ENCODE measurements at places on chromosomes 7 and 10.

GRCh38 chr10:133236401-133237240, 1.0 kb upstream of the VENTX start:
- DNase-seq, result no peak

- no peak for DNase-seq
These were observed 94.3 kb upstream of the SORCS3 start for GRCh38 chr10:104546756-104547155.

- no peak for DNase-seq
These were observed 121.3 kb downstream of the BMPER start for GRCh38 chr7:34026481-34027190.

DNA sequence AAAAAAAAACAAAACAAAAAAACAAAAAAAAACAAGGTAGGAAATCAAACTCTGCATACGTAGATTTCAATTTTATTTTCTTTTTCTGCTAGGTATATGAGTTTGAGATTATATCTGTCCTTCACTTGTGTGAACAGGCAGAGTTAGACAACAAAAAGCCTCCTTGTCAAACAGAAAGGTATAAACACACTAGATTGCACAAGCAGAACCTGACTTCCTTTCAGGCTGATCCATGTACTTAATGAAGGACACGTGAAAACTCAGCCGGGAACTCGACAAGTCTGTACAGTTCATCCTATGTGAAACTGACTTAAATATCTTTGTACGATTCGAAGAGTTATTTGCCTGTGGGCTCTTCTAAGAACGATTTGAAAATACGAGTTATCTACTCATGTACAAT, 254.1 kb downstream of the ARL4A start:
- no peak for DNase-seq

- no peak for DNase-seq
These were observed 162.6 kb downstream of the UBE2H start for GRCh38 chr7:129790136-129790535.

- no peak for DNase-seq
These were observed 98.0 kb downstream of the RALA start for GRCh38 chr7:39721345-39721744.

DNA sequence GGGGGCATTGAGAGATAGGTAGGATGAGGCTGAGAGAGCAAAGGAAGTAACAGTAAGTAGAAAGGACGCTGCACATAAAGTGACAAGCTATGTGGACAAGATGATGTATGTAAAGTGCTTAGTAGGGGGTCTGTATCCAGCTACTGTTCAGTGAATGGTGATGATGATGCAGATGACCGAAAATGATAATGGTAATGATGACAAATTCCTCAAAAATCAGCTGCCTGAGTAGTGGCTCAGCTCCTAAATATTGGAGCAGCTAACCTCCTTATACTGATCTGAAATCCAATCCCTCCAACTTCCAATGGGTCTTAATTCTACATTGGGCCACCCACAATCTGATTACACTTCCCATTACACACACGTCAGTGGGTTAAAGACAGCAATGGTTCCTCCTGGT, 27.1 kb upstream of the KCNMA1 start:
- DNase-seq, result no peak

DNA sequence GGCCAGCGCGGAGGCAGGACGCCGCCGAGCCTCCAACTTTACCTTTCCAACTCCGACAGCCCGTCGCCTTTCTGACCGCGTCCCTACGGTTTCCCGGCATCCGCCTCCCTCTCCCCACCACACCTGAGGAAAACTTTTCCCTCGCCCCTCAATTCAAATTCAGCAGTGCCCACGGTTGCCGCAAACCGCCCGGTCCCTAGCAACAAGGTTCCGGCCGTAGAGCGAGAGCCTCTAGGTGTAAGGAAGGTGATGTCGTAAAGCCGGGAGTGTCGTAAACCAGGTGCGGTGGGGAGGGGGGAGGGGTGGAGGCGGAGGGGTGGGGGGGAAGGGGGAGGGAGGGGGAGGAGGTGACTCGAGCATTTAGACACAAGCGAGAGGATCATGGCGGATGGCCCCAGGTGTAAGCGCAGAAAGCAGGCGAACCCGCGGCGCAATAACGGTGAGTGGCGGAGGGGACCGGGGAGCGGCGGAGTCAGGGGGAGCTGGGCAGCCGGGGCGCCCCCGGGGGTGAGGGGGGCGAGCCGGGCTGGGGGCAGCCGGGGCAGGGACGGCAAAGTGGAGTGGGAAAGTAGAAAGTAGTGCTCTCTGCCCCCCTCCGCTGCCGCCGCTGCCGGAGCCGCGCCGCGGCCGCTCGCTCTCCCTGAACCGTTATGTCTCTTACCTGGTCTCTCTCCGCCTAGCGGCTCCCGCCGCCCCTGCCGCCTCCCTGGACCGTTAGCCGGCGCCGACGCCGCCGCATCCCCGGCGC, at the start of gene ZEB1:
ZEB1 (plus strand) TSS at position 363 of the 748 bp plus-strand sequence; CDS start at position 382, 19 bp downstream.
- DNase-seq, result peak; percentile 51

DNA sequence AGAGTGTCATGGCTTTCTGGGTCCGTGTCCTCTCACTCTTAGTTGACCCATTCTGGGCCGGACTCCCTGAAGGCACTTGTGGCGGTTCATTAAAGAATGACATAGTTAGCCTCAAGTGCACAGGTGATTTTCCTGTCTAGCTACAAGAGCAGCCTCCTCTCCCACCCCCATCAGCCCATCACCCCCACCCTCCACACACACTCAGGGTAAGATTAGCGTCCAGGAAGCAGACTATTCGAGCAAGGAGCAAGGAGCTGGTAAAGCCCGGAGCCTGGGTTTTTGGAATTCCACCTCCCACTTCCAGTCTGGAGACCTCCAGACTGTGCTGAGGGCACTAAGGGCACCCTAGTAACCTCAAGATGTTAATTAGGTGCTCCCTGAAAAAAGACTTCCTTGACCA, 39.5 kb downstream of the TACR2 start:
- DNase-seq, result no peak

- DNase-seq, result no peak
These were observed 55.9 kb downstream of the SLC25A13 start for GRCh38 chr7:96266015-96266414.

GRCh38 chr10:129779126-129780111, 184.7 kb downstream of the EBF3 start:
- DNase-seq, result no peak

DNA sequence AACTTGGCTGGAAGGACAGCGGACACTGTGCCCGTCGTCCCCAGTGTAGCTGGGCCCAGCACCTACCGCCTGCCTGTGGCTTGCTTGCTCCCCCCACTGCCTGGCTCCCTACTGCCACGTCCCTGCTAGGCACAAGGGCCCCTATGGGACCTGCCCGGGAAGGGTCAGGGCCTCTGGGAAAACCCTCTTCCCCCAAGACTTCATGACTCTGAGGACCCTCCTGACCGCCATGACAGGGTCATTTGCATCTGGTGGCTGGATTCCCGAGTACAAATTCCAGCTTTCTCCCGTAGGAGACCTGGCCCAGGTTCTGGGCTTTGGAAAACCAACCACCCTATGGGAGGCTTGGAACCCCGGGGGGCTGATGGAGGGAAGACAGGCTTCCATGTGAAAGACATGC, 1.4 kb upstream of the MMD2 start:
- no peak for DNase-seq

DNA sequence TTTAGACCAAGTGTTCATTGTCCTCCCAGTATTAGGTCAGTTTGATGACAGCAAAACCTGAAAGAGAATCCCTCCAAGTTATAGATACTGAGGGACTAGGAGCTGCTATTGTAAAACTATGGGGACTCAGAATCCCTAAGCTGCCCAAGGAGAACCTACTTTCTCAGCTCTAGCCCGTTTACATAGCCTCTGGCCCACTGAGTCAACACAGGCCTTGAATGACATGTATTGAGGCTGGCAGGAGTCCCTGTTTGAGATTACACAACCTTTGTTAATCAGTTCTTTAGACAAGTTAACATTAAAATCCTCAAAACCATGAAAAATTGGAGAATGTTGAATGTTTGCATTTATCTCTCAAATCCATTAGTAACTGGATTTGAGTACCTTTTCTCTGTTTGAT, 1079.0 kb downstream of the KCNMA1 start:
- peak; percentile 71 for DNase-seq

DNA sequence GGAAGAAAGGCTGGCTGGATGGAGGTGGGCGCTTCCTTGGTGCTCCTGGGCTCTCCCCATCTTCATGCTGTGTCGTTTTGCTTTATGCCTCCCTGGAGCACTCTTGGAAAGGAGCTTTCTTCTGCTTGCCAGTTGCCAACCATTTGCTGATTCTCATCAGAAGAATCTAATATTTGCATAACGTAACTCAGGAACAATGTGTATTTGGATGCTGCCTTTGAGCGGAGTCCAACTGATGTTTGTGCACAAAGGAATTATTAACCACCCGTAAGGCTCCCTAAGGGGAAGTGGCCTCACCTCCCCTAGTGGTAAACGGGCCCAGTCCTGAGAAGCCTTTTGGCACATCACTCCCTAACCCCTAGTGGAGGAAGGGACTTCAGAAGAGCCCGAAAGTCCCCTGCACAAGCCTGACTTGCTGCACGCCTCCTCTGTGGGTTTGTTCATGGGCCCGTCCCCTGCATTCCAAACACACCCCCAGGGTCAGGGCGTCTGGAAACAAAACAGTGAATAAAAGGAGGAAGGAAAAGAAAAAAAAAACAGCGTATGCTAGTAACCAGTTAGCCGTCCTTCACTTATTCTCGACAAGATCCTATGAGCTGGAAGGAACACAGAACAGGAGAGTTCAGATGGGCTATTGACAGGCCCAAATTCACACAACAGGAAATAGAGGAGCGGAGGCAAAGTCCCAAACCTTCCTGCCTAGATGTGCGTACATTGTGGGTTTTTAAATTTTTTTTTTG, 602.2 kb downstream of the LRMDA start:
- no peak for DNase-seq

- no peak for DNase-seq
These were observed 87.9 kb downstream of the SVIL start for GRCh38 chr10:29546773-29547313.

DNA sequence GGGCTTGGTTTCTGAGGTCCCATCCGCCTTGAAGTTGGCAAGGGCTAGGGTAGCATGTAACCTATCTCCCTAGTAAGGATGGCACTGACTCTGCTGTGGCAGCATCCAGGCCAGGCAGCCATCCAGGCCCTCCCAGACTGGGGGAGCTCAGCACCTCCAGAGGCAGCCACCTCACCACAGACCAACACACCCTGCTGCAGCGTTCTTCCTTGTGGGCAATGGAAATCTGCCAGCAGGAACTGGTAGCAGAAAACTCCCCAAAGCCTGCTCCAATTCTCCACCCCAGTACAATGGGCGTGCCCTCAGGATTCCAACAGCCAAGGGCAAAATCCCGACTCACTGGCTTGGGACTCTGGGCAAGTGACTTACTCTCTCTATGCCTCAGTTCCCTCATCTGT, 27.5 kb downstream of the DLG5 start:
- peak; percentile 68 for DNase-seq

DNA sequence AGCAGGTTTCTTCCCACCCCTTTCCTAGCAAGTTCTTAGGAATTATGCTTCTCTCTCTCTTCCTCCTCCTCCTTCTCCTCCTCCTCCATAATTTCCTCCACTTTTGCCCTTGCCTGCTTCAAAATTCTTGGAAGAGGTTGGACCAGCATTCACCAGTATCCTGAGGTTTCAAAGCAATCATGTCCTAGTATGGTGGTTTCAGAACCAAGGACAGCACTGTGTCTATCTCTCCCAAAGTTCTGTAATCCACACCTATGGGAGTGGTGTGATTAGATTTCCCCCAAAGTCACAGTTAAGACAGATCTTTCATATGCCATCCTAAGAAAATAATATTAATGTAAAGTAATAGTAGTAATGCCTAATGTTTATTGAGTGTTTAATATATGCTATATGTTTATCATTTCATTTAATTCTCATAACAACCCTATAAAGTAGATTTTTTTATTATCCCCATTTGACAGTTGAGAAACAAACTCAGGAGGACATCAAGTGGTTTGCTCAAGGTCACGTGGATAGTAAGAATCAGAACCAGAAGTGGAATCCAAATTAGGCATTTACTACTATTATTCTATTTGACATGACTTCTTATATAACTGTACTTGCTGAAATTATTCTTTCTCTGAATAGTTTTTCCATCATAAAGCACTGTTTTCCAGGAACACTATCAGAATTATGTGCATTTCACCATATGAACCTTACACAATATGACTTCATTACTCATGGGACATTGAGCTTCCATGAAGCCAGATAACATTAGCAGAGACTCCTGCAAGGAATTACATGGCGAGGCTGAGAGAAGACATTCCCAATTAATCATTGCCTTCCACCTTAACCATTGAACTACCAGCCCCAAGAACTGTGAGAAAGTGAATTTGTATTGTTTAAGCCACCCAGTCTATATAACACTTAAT, 91.4 kb downstream of the IPMK start:
- no peak for DNase-seq

- no peak for DNase-seq
These were observed 41.8 kb upstream of the TMEM213 start for GRCh38 chr7:138755842-138756590.

DNA sequence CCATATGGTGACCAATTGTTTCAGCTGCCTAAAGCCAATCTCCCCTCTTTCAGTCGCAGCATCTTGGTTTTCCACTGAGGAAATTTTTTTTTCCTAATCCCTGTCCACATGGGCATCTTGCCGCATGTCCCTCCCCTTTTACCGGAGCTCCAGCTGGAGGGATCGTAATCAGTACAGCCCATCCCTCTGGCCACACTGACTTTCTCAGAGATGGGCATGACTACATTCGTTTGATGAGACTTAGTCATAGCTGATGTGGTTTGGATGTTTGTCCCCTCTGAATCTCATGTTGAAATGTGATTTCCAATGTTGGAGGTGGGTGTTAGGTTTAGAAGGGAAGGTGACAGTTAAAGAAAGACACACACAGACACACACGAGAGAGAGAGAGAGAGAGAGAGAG, 186.8 kb upstream of the CXCL12 start:
- DNase-seq, result peak; percentile 27

GRCh38 chr10:129873351-129873750, 90.7 kb downstream of the EBF3 start:
- no peak for DNase-seq

DNA sequence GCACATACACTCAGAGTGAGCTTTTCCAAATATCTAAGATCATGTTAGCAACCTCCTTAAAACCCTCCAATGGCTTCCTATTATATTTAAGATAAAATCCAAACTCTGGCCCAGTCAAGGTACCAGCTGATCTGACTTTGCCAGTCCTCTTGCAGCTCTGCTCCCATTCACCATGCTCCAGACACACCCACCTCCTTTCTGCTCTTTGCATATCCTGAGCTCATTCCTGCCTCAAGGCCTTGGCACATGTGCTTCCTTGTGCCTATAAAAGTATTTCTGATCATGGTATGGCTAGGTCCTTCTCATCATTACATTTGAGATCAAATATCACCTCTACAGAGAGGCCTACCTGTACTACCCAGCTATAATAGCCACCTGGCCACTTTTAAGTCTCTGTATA, 27.5 kb downstream of the XPNPEP1 start:
- no peak for DNase-seq

DNA sequence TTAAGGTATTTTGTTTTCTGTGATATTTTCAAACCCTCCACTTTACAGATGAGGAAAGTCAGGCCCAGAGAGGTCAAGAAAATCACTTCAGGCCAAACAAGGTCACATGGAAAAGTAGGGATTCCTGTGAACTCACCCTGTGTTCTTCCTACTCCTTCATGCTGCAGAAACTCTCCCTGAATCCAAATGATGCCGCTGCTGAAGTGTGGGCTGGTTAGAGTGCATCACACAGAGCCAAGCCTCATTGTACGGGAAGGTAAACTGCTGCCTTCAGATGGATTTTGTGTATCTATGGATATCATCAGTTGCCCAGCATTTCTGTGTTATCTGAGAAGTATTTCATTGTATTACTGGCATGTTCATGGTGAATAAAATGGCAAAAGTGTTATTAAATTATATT, 75.4 kb downstream of the NRG3 start:
- DNase-seq, result no peak
